Left kidney (tissue), 8 donors: ENCODE measurements at places on chromosomes 6 and 20. TPM values are rescaled to one million over a fixed set of nuclear protein-coding genes. Genes with fewer than 3 reads are reported as not detected.

- DNase-seq = no peak
Observed at GRCh38 chr6:108798670-108799353, 49.4 kb upstream of the ARMC2 start.

SRMS gene
- polyA plus RNA-seq = not detected

GRCh38 chr6:159919011-159919511, 28.3 kb downstream of the MAS1 start:
- no peak for DNase-seq

DNA sequence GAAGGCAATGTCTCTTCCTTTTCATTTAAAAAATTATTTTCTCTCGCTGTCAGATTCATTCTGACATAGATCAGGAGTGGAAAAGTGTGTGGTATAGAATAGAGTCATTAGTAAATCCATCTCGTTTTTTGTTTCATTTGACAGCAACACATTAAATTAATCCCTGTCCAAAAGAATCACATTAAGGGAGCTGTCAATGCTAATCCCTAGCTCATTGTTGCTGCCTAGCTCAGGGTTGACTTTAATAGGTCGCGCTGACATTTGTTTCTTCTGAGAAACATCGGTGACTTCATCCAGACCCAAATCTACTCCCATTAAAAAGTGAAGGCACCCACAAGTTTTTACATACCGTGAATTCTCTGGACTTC, 25.4 kb upstream of the MAP3K7 start:
- DNase-seq = no peak

DNA sequence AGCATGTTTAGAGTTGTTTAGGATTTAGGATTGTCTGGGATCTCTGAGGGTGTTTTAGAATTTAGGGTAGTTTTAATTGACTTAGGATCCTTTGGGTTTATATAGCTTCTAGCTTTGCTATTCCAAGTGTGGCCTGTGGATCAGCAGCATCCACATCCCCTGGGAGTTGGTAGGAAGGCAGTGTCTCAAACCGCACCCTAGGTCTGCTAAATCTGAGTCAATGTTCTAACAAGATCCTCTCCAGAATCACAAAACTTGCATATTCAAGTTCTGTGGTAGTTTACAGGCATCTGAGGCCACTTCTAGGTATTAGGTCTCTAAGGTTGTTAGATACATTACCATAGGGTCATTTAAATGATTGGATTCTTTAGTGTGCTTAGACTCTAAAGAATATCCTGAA, 48.3 kb downstream of the PRND start:
- no peak for DNase-seq

DNA sequence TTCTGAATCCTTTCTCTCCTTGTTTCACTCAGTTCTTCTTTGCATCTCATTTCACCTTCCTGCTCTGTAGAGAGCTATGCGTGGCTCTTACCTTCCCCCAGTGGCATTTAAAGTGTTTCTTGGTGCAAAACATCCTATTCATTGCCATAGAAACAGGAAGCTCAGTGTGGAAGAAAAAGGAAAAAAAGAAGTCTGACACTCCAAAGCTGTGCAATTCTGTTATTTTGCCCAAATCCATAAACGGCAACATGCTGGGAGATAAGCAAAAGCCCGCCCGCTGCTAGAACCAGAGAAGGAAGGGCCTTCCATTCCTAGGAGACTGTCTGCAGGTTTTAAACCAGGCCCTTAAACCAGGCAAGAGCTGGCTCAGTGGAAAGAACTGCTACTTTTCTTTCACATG, 247.1 kb downstream of the HIVEP2 start:
- no peak for DNase-seq

- no peak for DNase-seq
Observed at GRCh38 chr6:3296537-3296936, 37.8 kb downstream of the PSMG4 start.
